ENCODE measurements at places on chromosomes 2 and 18.

DNA sequence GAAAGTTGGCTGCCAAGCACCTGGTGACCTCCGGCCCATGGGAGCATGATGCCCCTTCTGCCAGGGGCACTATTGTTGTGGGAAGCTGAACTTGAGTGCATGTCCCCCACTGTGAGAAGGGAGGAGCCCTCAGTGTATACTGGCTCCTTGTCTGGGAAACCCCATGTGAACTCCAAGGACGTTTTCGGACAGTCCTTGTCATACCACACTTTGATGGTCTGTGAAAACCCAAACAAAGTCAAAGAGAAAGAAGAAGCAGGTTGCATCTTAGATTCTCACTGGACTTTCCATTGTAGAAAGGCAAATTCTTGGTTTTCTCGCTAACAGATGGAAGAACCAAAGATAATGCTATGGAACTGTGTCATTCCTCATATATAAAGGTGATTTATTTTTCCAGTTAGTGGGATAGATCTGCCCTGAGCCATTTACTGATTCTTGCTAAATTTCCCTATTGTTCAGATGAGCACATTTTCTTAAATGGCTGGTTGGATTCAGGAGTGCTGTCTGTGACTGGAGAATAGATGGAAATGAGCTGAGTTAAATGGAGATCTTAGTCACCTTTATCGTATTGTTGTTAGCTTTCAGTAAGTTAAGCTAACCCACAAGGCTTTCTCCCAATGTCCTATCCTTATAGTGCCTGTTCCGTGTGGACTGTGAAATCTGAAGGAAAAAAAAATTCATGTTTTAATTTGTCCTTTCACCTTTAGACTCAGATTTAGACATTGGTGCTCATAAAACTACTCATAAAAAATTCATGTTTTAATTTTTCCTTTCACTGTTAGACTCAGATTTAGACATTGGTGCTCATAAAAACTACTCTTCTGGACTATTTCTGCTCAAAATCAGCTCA is 166.6 kb downstream of the ACTR3 start:
- no peak for DNase-seq

DNA sequence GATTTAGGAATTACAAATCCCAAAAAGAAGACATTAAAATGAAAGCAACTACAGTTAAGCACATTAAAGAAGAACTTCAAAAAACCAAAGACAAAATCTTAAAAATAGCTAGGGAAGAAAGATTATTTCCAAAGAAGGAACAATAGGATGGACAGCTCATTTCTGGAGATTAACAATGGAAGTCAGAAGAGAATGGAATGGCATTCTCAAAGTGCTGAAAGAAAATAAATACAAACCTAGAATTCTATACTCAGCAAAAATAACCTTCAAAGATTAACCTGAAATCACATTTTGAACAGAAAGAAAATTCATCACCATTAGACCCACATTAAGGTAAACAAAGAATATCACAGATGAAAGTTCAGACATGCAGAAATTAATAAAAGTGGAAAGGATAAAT is 229.2 kb downstream of the HDAC4 start:
- DNase-seq = no peak

DNA sequence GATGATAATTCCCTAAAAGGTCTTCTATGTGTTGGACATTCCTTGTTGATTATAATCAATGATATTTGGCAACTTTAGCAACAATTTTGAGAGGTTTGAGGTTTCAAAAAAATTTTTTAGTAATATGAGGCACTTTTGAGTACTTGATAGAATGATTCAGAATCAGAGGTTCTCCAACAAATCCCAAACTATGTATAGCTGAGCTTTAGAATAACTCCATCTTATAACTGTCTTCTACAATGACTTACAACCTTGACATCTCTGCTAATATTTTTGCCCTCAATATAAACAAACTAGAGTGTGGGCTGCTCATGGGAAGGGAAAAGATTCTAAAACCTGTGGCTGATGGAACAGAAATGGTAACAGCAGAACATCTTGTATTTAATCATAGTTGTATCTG is 21.5 kb upstream of the SERPINB7 start:
- DNase-seq = no peak

GRCh38 chr2:240500561-240501423 is 57.0 kb downstream of the ANKMY1 start:
- DNase-seq = no peak

GRCh38 chr2:15159751-15160177 is 401.4 kb downstream of the NBAS start:
- no peak for DNase-seq

Data from renal cortex interstitium (tissue), 15 donors.